ENCODE measurements at places on chromosomes 5 and 9. TPM values are rescaled to one million over a fixed set of nuclear protein-coding genes. Genes with fewer than 3 reads are reported as not detected.

GRCh38 chr5:160500786-160501779 lies 79.4 kb downstream of the PTTG1 start:
- no peak for DNase-seq

DNA sequence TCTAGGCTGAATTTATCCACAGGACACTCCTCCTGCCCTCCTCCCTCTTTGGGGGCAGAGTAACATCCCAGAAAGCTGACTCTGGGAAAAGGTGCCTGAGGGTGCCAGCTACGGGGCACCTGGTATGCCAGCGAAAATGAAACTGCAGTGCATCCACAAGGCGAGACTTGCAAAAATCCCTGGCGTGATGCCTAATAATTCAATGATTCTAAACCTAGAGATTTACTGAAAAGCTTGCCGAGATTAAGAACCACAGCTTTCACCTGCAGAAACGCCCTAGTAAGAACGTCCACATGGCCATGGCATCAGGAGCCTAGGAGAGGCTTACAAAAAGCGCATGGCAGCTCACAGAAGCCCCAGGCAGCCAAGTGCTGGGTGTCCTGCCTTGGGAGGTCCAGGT lies 20.9 kb downstream of the CCNJL start:
- no peak for DNase-seq

DNA sequence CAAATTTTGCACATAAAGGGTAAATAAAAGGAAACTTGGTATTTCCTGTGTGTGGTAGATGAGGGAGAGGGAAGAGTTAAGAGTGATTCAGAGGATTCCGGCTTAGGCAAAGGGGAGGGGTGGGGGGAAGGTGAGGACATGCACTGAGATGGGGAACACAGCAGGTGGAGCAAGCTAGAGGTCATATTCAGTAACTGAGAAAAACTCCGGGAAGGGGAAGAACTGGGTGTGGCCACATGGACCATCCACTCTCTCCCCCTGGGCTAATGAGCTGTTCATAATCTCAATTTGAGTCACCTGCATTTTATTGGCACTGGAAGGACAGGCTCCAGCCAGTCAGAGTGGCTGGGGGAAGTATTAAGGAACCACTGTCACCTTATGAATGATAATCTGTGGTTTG lies 45.1 kb upstream of the UGCG start:
- no peak for DNase-seq

DNA sequence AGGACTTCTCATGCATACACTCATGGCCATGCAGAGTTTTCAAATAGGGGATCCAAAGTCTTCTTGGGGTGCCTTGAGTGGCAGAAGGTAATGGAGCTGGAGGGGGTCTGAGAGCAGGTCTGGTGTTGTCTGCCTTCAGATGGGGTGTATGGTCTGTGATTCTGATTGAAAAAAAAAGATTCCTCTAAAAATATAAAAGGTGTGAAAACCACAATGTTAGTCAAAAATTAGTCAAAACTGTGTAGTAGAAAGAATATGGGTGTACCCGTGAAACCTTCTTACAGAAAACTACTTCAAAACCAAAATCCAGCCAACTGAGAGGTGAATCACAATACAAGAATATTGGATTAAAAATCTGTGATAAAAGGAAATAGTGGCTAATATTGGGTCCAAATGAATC lies 20.1 kb downstream of the DOCK2 start:
- DNase-seq, result no peak

GRCh38 chr9:134061019-134061687 lies 6.7 kb downstream of the BRD3 start:
- no peak for DNase-seq

The FCN2 gene
- total RNA-seq, result not detected

Measured in Panc1 (cell line).